ENCODE measurements at places on chromosomes 16 and 17. TPM values are rescaled to one million over a fixed set of nuclear protein-coding genes. Genes with fewer than 3 reads are reported as not detected.

The HOXB13 gene
- total RNA-seq = not detected

The NEUROD2 gene
- total RNA-seq = not detected

The DOC2A gene
- not detected for total RNA-seq

The CBFA2T3 gene
- total RNA-seq = not detected

The CCDC200 gene
- total RNA-seq = not detected
